Activated CD4-positive, alpha-beta T cell treated with anti-CD3 and anti-CD28 coated beads for 24 hours (primary cell): ENCODE measurements at places on chromosomes 5 and 9.

- peak; percentile 21 for DNase-seq
Measured at GRCh38 chr9:63859475-63860215, 1425.4 kb downstream of the FOXD4L5 start.

DNA sequence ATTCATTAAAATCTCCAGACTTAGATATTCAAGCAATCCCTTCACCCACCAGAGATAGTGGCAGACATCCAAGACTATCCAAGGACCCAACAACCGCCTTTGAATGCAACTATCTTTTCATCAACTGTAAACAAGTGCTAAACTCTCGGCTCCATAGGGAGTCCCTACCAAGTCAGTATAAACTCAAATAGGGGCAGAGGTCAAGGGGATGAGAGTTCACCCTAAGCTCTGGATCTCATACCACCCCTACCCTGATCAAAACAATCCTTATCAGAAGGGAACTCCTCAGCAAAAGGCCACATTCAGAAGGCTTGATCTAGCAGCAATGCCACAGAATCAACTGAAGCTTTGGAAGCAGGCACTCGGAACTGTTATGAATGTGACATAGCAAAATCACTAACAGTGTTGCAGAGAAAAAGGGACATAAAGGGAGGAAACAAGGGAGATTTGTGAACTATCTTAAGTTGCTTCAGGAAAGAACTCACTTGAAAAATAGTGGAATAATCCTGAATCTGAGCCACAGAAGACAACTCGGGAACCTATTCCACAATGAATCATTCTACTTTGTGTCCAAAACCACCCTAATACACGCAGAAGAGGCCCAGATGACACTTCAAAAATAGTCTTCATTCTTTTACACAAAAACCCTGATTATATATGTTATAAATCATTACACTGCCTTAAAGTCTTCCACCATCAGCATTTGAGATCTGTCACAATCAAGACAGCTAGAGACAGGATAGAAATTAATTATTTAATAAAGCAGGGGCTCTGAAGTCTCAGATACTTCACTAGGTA is 49.8 kb downstream of the NR6A1 start:
- DNase-seq: no peak

DNA sequence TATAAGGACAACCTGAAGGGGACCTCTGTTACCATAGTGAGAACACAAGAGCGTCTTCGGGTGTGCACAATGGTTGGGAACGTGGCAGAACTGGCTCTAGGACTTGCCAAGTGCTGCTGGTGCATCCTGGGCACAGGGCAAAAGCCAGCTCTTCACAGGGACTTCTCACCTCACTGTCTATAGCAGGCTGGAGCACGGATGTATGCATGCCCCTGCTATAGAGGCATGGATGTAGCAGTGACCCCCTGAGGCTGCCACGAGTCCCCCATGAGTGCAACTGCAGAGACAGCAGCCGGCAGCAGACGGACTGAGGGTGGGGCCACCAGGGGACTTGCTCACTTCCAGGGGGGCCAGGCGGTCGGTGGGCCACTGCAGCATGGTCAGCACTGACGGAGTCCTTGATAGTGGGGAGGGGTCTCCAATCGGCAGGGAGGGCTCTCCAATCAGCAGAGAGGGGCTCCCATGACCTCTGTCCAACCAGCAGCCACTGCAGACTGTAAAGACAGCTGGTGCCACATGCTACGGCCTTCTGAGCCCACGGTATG is 64.9 kb downstream of the SEMA4D start:
- DNase-seq: no peak

GRCh38 chr5:119409235-119409815 is 43.0 kb upstream of the HSD17B4 start:
- DNase-seq: no peak

- no peak for DNase-seq
Measured at GRCh38 chr5:135871268-135871915, 24.2 kb downstream of the IL9 start.

DNA sequence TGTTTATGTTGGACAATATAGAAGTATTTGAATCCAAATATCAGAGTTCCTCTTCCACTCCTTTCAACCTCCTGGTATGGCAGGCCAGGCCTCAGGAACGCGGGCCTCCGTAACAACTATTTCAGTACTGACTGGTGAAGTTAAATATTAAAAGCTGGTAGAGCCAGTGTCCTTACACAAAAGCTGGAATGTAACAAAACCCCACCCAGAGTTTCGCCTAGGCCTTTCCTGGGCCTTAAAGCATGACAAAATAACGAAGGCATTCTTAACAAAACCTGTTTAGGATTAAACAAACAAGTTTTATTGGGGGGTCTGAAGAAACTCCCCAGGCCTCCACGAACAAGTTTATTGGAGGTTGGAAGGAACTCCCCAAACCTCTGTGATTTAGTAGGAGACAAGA is 61.6 kb upstream of the GNE start:
- DNase-seq: no peak

GRCh38 chr5:98865690-98866089 is 63.1 kb downstream of the CHD1 start:
- DNase-seq: no peak

- DNase-seq: no peak
Measured at GRCh38 chr9:106287731-106288130, 575.2 kb upstream of the ZNF462 start.

DNA sequence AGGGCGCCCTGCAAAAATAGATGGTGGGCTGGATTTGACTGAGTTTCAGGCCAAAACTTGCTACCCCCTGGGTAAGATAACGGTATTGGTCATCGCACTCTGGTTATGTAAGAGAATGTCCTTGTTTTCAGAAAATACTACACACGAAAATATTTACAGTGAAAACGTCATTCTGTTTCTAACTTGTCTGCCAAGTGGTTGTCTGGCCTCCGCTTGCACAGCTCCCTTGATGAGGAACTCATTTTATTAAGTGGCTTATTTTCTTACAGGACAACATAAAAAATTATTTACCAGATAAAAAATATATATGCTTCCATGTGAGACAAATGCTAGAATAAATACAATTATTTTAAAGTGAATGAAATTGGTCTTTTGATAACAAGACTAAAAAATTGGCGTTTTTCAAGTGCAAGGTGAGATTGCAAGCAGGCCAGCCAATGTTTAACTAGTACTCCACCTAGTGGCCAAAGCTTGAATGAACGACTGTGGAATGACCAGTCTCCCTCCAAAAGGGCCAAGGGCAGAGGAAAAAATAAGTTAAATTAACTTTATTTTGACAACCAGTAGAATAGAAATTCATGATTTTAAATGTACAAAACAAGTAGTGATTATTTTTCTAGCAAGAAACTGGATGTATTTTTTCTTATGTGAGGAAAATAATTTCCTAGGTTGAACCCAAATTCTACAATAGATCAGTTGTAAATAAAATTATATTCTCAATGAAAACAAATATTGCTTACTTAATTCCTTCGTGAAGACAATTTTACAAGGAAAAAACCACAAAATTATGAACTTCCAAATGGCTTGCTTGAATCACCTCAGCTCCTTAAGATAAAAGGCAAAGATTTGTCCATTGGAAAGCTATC is 93.2 kb downstream of the ZFAND5 start:
- peak; percentile 18 for DNase-seq

DNA sequence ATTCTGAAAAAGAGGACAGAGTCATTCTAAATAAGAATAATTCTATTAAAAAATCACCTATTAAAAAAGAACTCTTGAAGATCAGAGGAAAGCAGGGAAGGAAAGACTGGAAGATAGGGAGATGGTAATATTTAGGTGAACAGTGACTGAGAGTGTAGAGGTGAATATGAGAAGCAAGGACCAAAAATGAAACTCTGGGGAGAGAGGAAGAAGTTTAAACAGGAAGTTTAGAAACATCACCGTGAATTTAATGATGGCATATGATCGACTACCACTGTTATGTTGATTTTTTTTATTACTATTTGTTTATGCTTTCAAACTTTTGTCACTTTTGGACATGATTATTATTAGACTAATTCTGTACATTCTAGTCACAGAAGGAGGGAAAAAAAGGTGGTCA is 1.7 kb upstream of the SPINK6 start:
- DNase-seq: no peak

DNA sequence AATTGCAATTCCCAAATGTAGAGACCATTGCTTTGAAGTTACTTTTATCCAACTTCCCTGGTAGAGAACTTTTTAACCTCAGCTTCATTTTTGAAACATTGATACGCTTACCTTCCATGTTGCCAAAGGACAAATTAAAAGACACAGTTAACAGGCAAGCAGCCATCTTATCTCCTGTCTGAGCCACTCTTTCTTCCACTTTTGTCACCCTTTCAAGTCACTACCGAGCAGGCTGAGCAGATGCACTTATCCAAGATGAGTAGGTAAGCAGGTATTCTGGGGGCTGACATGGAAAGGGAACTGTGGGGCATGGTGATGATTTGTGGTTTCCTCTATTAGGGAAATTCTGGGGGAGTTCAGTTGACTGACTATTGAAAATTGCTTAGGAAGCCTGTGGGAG is 66.7 kb downstream of the DOCK2 start:
- no peak for DNase-seq

DNA sequence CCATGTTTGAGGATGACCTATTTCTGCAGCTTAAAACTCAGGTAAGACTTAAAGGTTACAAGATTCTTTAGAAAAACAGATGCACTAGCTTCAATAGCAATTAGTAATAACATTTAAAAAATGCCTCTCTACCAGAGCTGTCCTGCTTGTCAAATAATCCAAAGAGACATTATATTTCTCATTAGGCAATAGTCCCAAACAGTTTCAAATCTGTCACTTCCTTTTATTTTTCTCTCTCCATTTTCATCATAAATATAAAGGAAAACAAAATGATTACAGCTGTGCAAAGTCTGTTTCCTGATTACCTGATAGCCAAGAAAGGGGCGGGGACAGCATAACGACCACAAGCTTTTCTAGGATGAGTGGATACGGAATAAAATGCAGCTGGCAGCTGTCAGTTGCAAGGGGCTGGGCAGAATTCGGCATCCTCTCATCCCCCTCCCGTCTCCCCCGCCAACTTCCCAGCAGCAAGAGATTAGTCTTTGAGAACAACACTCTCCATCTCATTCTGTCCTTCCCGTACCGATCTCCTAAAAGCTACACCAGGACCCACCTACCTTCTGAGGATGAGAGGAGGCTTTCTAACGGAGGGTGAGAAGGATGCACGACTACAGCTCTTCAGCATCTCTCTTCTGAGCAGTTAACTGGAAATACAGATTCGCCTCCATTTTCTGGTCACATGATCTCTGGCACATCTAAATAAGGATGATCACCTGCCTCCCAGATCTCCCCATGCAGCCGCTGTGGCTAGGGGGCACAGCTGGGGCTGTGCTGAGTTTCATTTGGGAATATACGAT is 72.5 kb upstream of the PCA3 start:
- no peak for DNase-seq

DNA sequence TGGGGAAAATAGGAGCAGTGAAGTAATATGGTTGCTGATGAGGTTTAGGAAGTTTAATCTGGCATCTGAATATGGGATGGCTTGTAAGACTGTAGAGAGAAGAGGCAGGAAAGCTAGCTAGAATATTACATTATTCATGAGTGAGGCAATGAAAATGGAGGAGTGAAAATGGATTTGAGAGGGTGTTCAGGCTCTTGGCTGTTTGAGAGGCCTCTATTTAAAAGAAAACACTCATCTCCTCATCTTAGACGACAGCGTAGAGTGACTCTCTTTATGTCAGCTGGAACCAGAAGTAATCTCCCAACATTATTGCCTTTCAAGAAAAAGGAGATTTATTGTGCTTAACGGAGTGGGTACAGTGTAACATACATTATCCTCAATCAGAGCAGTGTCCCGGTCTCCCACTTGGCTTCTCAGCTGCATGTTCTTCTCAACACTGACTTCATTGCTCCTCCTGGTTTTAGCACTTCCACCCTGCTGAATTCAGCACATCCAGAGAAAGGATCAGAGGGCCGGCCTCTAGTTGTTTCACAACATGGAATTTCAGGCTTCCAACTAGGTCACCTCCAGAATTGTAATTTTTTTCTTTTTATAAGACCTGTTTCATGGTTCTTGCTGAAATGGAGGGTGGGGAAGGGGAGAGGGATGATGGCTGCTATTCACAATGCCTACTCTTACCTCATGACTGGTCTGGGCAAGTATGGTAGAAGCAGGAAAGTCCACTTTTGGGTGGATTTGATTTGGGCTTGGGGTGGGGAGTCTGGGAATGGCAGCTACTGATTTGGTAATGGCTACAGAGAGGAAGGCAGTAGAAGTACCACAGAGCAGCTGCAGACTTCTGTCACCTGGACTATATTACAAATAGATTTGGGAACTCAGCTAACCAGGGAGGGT is 52.9 kb upstream of the KIAA1958 start:
- no peak for DNase-seq

GRCh38 chr5:126755593-126755992 is 21.3 kb upstream of the LMNB1 start:
- no peak for DNase-seq

DNA sequence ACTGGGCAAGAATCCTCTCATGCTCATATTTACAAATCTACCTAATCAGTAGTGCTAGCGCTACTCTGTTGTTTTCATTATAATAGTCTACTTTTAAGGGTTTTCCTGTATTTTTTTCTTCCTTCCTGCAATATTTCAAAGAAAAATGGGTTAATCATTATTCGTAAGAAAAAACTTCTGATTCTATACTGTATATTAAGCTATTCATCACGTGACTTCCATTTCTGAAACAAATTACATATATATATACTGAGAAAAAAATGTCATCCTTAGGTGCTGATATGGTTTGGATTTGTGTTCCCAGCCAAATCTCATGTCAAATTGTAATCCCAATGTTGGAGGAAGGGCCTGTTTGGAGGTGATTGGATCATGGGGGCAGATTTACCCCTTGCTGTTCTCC is 197.0 kb downstream of the FBXL17 start:
- DNase-seq: no peak

DNA sequence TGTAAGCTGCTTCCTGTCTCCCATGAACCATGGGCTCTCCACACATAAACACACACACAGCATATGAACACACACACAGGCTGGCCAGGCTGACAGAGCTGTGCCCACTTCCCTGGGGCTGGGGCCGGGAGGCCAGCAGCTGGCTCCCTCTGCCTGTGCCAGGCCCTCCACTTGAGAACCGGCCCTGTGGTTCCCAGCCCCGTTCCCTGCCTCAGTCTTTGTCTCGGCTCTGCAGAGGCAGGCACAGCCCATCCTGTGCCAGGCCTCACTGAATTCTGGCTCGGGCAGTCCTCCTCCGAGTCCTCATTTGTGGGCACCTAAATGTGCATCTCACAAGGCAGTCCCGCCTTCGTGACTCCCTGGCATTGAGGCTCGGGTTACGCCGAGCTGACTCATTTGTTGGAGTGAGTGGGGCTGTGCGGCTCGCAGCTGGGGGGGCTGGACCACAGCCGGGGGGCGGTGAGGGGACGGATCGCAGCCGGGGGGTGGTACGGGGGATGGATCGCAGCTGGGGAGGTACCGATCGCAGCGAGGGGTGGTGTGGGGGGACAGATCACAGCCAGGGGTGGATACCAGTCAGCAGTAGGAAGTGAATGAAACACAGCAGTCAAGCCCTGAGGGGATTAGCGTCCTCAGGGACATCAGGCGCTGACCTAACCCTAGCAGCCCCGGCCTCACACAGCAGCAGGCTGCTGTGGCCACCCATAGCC is 72.3 kb downstream of the PSMB7 start:
- DNase-seq: no peak

- DNase-seq: no peak
Measured at GRCh38 chr5:59786334-59786805, 107.2 kb downstream of the PDE4D start.
